Glutamatergic neuron (in vitro differentiated cells): ENCODE measurements at places on chromosomes 3 and 15.
A peak's percentile ranks its signal among the peaks of the same experiment; 100 is the strongest.

DNA sequence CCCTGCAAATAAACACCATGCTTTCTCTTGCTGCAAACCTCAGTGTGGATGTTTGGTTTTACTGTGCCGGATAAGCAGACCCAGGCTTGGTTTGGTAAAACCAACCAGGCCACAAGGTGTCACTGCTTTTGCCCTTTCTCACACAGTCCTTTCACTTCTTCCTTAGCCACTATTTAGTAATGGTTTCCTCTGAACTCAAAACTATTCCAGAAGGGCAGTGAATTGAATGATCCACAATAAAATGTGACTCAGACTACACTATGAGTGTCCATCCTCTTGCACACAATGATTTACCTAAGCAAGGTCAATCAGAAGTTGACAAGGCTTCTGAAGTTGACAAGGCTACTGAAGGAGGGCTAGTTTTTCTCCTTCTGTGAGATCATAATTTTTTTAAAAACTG, 552.4 kb upstream of the CCDC54 start:
- DNase-seq: no peak

GRCh38 chr15:61106889-61107288, 122.2 kb downstream of the RORA start:
- no peak for DNase-seq

- no peak for DNase-seq
These were observed 45.0 kb downstream of the PDHB start for GRCh38 chr3:58388550-58389091.

DNA sequence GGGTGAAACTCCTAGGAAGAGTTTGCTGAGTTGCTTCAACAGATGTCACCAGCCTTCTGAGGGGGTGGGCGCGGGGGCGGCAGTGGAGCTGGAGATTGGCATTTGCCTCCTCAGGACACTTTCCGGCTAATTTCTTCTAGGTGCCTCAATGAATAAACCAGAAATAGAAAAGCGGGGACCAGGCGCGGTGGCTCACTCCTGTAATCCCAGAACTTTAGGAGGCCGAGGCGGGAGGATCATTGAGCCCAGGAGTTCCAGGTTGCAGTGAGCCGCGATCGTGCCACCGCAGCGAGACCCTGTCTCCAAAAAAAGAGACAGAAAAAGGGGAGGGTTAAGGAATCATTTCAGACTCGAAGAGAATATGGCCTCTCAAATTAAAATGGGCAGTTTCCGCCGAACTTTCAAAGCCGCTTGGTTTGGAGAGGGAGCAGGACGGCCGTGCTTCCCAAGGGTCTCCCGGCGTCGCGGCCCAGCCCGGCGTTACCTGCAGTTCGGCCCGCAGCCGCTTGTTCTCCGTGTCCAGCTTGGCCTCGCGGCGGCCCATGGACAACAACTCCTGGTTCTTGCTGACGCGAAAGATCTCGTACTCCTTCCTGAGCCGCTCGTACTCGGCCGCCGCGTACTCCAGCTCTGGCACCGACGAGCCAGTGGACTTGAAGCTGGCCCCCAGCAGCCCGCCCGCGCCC, 587 bp downstream of the NPHP3 start:
- DNase-seq: peak; percentile 78

DNA sequence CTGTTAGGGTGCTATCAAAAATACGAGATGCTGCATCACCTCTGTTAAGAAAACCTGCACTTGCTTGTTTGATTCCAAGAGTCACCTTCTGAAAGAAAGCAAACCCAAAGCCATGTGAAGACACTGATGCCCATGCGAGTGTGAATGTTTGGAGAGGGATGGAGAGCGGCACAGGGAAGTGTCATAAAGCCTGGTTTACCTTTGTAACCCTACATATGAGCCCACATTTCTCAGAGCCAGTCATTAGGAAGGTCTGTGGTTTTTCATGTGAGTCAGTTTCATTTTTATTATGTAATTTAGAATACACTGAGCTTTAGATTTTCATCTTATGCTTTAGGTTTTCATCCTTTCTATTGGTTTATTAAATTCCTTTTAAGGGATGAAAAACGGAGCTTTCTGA, 896.8 kb downstream of the ROBO1 start:
- DNase-seq: no peak

DNA sequence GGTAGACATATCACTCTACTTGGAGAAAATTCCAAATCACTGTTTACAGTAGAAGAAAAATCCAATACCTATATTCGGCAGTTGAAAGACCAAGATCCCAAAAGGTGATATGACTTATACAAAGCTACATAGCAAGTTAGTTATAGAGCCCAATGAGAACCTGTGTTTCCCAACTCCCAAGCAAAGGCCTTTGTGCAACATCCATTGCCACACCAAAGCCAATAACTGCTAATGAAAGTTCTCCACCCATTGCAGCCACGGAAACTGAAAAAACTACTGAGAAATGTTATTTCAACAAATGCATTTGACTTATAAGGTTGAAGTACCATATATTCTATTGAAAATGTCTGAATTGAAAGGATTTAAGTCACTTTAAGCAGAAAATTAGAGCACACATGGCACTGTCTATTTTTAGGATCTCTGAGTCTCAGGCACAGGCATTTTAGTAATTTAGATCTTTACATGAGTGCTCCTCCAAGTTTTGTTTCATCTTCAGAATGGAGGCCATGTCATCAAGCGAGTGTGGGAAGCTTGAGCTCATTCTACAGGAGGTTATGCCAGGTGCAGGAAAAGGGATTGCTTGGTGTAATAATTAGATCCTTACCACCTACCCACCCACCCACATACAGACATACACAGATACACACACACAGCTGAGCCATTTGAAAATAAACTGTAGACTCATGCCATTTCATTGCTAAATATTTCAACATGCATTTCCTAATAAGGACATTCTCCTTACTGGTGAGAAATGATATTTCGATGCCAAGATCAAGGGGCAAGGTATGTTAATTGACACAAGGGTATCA, 19.7 kb upstream of the ANO10 start:
- no peak for DNase-seq
